Uterus (tissue), 4 donors: ENCODE measurements at places on chromosomes 11 and 22. TPM values are rescaled to one million over a fixed set of nuclear protein-coding genes. Genes with fewer than 3 reads are reported as not detected.

DNA sequence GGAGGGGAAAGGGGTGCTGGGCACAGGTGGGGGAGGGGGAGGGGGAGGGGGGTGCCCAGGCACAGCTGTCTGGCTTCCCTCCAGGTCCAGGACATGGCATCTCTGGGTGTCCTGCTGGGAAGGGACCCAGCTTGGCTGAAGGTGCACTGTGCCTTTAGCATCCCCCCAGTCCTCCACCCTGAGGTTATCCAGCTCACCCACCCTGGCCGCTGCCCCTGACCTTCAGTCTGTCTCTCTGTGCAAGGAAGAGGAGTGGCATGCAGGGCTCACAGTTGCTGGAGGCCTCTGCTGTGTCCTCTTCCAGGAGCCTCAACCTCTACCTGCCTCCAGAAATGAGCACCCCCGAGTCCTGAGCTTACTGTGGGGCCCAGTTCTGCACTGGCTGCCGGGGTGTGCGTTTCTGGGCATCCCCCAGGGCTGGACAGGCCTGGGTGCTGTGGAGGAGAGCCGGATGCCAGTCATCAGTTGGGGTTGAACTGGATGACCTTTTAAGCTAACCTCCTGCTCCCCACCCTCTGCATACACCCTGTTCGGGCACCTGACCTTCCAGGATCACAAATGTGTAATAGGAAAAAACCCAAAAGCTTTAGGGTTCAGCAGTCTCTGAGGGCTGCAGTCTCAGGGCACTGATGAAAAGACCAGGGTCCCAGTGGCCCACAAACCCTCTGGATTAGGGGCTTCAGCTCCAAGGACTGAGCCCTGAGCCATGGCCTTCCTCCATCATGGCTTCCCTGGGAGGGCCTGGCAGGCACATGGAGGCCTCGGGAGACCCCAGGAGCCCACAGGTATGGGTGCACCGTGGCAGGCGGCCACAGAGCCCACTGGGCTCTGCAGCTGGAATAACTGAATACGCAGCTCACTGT, 9.6 kb upstream of the CTSD start:
- H3K4me3 ChIP-seq = no peak overlapping the region
- no peaks in the 10 kb centered on the region for H3K36me3 ChIP-seq
- H3K27ac ChIP-seq = no peak overlapping the region
- no peaks in the 10 kb centered on the region for H3K4me1 ChIP-seq
- peak; percentile 17 for DNase-seq
- no peaks in the 10 kb centered on the region for H3K27me3 ChIP-seq

- no peaks in the 10 kb centered on the region for H3K36me3 ChIP-seq
- no peaks in the 10 kb centered on the region for H3K27me3 ChIP-seq
- H3K27ac ChIP-seq = no peak overlapping the region
- H3K4me3 ChIP-seq = no peak overlapping the region
- no peak for DNase-seq
These were observed 40.9 kb downstream of the C11orf96 start for GRCh38 chr11:43983221-43983810.

DNA sequence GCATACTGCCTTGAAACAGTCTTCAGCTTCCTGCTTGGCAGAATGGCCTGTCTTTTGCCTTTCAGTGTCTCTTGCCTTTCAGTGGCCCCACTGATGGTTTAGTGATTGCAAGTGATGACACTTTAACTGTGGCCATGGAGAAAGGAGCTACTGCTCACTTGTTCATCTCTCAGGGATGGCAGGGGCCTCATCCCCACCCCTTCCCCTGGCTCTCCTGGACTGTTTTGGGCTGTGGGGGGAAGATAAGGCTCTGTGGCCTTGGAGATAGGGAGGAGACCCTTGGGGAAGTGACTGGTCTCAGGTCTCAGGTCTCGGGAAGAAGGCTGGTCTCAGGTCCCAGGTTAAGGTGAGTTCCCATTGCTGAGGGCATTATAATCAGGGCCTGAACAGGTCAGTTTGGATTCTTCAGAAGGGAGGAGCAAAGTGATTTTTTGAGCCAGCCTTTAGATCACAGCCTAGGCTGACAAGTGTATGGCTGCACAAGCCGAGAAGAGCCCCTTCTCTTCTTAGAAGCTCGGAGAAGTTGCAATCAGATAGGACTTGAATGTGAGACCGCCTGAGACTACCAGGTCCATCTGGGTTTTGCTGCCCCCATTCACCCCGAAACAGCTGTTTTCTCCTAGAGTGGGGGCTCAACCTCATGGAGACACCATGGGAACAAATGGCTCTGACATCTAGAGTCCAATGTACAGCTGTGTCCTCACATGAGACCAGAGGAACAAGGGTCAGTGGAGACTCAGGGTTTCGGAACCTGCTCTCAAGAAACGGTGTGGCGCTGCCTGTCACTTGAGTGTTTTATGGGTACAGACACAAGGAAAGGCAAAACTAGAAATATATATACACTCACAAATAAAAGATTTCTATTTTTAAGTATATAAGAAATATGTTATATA, 15.9 kb upstream of the P2RY2 start:
- no peak for DNase-seq
- no peaks in the 10 kb centered on the region for H3K4me1 ChIP-seq
- H3K27ac ChIP-seq = no peak overlapping the region
- no peaks in the 10 kb centered on the region for H3K36me3 ChIP-seq
- no peaks in the 10 kb centered on the region for H3K27me3 ChIP-seq

DNA sequence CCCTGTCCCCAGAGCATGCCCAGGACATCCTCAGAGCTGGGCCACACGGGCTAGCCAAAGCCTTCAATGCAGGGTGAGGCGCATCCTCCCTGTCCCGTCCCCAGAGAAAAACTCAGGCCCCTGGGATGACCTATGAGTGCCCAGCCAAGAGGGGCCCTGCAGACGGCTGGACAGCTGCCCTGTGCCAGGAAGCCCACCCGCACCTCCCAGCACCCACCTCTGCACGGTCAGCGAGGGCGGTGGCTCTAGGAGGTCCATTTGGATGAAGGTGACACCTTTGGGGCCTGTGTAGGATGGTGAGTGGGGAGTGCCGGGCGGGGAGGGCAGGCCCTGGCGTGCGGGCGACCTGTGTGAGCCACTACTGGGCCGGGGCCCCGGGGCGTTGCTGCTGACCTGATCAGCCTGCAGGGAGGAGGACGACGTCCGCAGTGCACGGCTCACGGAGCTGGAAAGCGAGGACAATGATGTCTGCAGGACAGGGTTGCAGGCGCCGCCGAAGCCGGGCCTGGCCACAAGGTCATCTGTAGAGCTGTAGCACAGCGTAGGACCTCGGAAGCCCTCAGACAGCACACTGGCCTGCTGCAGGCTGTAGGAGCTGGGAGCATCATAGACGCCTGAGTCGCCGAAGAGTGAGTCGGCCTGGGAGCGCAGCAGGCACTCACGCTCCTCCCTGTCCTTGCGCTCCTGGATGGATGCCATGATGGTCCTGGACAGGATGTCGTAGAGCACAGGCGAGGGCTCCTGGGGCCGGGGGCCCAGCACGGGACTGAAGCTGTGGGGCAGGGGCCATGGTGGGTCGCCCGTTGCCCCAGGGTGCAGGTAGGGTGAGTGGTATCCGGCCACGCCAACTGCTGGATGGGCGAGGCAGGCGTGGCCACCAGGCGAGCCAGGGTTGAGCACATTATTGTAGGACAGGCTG, 180.5 kb downstream of the IGLL1 start:
- no peaks in the 10 kb centered on the region for H3K4me1 ChIP-seq
- no peak for DNase-seq
- no peaks in the 10 kb centered on the region for H3K27me3 ChIP-seq
- no peak overlapping the region for H3K4me3 ChIP-seq
- H3K27ac ChIP-seq = no peak overlapping the region
- H3K36me3 ChIP-seq = no peaks in the 10 kb centered on the region

DNA sequence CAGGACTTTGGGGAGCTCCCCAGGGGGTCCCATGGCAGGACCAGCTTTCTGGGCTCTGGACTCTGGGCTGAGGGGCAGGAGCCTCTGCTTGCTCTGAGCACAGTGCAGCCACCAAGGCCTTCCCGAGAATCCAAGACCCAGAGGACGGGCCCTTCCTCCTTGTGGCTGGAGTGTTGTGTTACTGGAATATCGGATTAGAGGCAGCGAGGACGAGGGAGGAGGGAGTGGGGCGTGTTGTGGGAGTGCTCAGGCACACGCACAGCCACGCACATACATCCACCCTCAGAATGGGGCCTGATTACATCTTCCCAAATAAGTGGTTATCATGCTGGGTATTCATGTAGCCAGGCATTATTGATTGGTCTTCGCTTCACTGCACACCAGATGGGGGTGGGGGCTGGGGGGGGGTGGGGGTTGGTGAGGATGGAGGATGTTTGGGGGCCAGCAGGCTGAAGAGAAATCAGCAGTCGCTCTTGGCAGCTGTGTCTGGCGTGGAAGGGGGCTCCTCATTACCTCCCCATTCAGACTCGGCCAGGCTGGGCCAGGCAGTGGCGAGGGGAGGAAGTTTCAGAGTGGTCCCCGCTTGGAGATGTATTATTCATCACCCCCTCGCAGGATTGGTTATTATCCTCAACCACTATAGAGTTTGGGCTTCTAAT, 120.9 kb downstream of the ST3GAL4 start:
- no peak overlapping the region for H3K27ac ChIP-seq
- H3K4me1 ChIP-seq = no peaks in the 10 kb centered on the region
- no peak overlapping the region for H3K4me3 ChIP-seq
- no peak for DNase-seq
- no peaks in the 10 kb centered on the region for H3K27me3 ChIP-seq
- H3K36me3 ChIP-seq = no peaks in the 10 kb centered on the region

DNA sequence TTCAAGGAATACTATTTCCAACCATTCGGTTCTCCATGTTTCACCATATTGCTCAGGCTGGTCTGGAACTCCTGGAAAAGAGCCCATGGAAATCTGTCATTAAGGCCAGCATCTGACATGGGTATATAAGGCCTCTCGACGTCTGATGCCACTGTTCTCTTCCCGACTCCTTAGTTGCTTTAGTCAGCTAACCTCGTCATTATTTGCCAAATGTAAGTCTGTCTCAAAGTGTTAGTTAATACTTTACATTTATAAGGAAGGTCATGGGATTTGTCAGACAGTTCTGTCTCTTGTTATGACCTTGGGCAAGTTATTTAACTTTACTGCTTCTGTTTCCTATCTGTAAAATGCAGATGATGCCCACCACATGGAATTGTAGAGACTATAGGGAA, 1.6 kb downstream of the MRPL48 start:
- no peaks in the 10 kb centered on the region for H3K36me3 ChIP-seq
- peak overlapping the region; percentile 92 for H3K27ac ChIP-seq
- no peaks in the 10 kb centered on the region for H3K4me1 ChIP-seq
- DNase-seq = no peak
- H3K4me3 ChIP-seq = no peak overlapping the region
- H3K27me3 ChIP-seq = no peaks in the 10 kb centered on the region

MS4A6E gene
- total RNA-seq = not detected

DNA sequence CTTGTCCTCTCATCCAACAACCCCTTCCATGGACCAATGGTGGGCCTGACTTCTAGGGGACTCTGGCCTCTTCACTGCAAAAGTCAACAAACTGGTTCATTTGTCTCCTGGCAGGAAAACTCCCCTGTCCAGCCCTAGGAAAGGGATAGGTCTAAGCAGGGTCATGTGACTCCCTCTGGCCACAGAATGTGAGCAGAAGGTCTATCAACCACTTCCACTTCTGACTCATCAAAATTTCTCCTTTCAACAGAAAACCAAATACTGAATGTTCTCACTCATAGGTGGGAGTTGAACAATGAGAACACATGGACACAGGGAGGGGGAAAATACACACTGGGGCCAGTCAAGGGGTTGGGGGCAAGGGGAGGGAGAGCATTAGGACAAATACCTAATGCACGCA, 1.3 kb upstream of the ISX start:
- no peaks in the 10 kb centered on the region for H3K4me1 ChIP-seq
- no peak for DNase-seq
- no peak overlapping the region for H3K4me3 ChIP-seq
- no peak overlapping the region for H3K27ac ChIP-seq

APOL2 gene
- 15.6 TPM for total RNA-seq

DEUP1 gene
- not detected for total RNA-seq

DNA sequence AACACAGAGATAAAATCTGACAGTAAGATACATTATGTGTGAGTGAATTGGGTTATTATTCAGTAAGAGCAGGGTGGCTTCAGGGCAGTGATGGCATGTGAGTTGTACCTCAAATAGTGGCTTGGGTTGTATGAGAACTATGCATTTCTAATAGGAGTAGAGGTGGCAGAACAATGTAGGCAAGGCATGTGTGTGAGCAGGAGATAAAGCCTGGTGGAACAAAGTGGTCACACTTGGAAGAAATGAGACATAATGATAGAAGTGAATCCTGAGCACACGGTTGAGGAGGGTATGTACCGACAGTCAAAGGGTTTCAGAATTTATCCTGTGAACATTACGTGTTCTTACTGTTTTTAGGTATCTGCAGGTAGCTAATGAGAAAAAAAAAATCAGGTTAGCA, 159.3 kb downstream of the CASP12 start:
- no peaks in the 10 kb centered on the region for H3K4me1 ChIP-seq
- no peak for DNase-seq
- no peaks in the 10 kb centered on the region for H3K36me3 ChIP-seq
- no peaks in the 10 kb centered on the region for H3K27me3 ChIP-seq
- H3K27ac ChIP-seq = no peak overlapping the region

DNA sequence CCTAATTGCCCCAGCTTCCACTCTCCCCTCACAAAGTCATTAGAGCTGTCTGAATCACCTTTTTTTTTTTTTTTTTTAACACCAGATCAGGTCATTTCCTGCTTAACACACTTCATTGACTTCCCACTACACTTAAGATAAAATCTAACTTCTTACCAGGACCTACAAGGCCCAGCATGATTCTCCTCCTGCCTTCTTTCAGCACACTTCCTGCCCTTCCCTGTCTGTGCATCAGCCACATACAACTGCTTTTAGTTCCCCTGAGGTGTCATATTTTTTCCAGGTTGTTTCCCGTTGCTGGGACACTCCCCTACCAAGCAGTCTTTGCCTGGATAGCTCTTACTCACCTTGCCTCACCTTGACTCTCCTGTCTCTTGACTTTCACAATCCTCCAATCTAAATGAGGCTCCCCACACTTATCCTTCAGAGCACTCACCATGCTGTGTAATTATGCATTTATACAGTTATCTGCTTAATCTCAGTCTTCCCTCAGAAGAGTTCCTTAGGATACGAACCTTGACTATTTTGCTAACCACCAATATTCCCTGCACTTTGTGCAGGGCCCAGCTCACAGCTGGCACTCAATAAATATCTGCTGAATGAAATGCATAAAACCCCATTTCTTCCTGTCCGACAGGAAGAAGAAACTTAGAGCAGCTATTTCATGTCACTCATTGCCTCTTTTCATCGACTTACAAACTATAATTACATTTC, 96.6 kb upstream of the AKIP1 start:
- peak overlapping the region; percentile 90 for H3K27ac ChIP-seq
- no peaks in the 10 kb centered on the region for H3K36me3 ChIP-seq
- no peak for DNase-seq
- H3K4me3 ChIP-seq = no peak overlapping the region
- H3K4me1 ChIP-seq = peaks cover 6% of the 10 kb centered on the region

NOX4 gene
- total RNA-seq = 12.3 TPM

DNA sequence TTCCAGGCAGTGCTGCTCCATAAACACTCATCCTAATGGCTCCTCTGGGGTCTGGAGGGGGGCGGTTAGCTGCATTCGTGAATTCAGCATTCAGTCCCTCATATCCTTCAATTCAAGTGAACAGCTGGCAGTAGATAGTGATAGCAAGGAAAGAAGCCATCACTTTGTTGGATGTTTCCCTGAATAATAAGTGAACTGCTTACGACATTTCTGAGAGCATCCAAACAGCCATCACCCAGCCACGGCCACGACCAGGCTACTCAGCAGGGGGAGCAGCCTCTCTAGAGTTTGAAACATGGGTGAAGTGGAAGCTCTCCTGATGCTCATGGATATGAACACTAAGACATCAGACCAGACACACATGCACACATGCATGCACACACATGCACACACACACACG, 163.6 kb downstream of the NTM start:
- no peaks in the 10 kb centered on the region for H3K4me1 ChIP-seq
- no peak overlapping the region for H3K27ac ChIP-seq
- no peaks in the 10 kb centered on the region for H3K27me3 ChIP-seq
- H3K36me3 ChIP-seq = no peaks in the 10 kb centered on the region
